Aorta (tissue), 5 donors: ENCODE measurements at places on chromosomes 2 and 18. TPM values are rescaled to one million over a fixed set of nuclear protein-coding genes. Genes with fewer than 3 reads are reported as not detected.

Gene TTC27
- 22.4 TPM for total RNA-seq

- no peak overlapping the region for H3K27ac ChIP-seq
- H3K27me3 ChIP-seq, result no peaks in the 10 kb centered on the region
- peak; percentile 36 for DNase-seq
- no peaks in the 10 kb centered on the region for H3K36me3 ChIP-seq
- H3K4me1 ChIP-seq, result no peaks in the 10 kb centered on the region
These were observed 18.9 kb downstream of the SNORC start for GRCh38 chr2:232888839-232889529.

- peak; percentile 82 for DNase-seq
- no peak overlapping the region for H3K27ac ChIP-seq
- H3K4me1 ChIP-seq, result no peaks in the 10 kb centered on the region
- H3K36me3 ChIP-seq, result no peaks in the 10 kb centered on the region
- H3K4me3 ChIP-seq, result no peak overlapping the region
These were observed 59.8 kb downstream of the BMP10 start for GRCh38 chr2:68811364-68811763.

GRCh38 chr2:227401550-227401949 is 13.8 kb upstream of the SCYGR1 start:
- no peak overlapping the region for H3K27ac ChIP-seq
- no peak for DNase-seq
- no peaks in the 10 kb centered on the region for H3K36me3 ChIP-seq
- H3K4me1 ChIP-seq, result no peaks in the 10 kb centered on the region
- no peak overlapping the region for H3K4me3 ChIP-seq
- H3K27me3 ChIP-seq, result no peaks in the 10 kb centered on the region

Gene IL36A
- total RNA-seq, result not detected

DNA sequence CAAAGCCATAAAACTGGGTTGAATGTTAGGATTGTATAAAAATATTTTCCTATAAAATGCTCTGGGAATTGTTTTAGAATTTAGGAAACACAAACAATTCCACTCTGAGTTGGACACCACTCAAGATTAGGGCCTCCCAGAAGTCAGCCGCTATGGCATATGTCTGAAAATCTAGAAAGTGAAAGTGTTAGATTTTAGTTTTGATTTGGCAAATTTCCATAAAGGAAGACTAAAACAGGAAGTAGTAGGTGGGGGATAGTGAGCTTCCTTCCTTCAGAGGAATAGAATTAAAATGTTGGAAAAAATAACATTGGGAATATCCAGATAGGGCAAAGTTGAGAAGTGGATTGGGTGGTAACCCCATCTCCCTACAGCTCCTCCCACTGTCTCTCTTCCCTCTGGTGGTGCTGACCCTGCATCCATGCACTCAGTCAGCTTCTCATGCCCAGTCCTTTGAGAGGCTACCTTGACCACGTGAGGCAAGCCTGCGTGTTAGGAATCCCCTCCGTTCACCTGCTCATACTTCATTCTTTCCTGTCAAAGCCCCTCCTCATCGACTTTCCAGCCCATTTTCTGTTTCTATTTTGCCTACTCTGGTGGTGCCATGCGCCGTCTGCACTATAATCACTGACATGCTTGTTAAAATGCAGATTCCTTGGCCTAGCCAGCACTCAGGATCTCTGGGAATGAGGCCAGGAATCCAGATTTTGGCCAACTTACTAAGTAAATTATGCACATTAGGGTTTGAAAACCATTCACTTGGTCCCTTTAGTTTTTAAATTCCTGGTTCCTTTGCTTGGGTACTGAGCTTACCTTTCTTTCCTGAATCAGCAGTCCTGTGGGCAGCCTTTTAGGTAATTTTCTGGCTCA is 83.5 kb downstream of the POLE4 start:
- no peaks in the 10 kb centered on the region for H3K27me3 ChIP-seq
- no peaks in the 10 kb centered on the region for H3K36me3 ChIP-seq
- H3K4me1 ChIP-seq, result no peaks in the 10 kb centered on the region
- no peak overlapping the region for H3K4me3 ChIP-seq
- no peak overlapping the region for H3K27ac ChIP-seq

DNA sequence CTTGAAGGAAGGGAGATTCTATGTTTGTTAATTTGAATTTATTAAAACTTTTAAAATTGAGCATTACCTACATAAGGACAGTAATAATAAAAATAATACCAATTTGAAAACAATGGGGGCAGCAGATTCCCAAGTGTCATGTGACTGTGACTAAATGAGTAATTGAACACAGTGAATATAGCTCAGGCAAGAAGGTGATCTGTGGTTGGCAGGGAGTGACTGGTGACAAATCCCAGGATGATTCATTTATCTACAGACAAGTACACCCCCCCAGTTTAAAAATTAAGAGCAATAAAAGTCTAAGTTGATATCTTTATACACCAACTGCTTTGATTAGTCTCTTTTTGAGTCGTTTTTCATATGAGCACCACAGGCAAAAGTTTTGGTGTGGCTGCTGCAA is 299.5 kb downstream of the ARHGAP15 start:
- H3K4me1 ChIP-seq, result no peaks in the 10 kb centered on the region
- H3K27me3 ChIP-seq, result no peaks in the 10 kb centered on the region
- H3K4me3 ChIP-seq, result no peak overlapping the region
- DNase-seq, result no peak

GRCh38 chr2:164145093-164145987 is 409.5 kb upstream of the FIGN start:
- H3K27me3 ChIP-seq, result no peaks in the 10 kb centered on the region
- H3K4me3 ChIP-seq, result no peak overlapping the region
- H3K27ac ChIP-seq, result no peak overlapping the region
- no peaks in the 10 kb centered on the region for H3K4me1 ChIP-seq
- DNase-seq, result no peak
- H3K36me3 ChIP-seq, result no peaks in the 10 kb centered on the region

- no peaks in the 10 kb centered on the region for H3K27me3 ChIP-seq
- H3K36me3 ChIP-seq, result no peaks in the 10 kb centered on the region
- no peak overlapping the region for H3K4me3 ChIP-seq
- H3K4me1 ChIP-seq, result no peaks in the 10 kb centered on the region
These were observed 28.6 kb upstream of the ATIC start for GRCh38 chr2:215283221-215283620.

- H3K27me3 ChIP-seq, result no peaks in the 10 kb centered on the region
- H3K4me1 ChIP-seq, result no peaks in the 10 kb centered on the region
- H3K27ac ChIP-seq, result no peak overlapping the region
These were observed 1239.5 kb upstream of the ZEB2 start for GRCh38 chr2:145759228-145759915.

DNA sequence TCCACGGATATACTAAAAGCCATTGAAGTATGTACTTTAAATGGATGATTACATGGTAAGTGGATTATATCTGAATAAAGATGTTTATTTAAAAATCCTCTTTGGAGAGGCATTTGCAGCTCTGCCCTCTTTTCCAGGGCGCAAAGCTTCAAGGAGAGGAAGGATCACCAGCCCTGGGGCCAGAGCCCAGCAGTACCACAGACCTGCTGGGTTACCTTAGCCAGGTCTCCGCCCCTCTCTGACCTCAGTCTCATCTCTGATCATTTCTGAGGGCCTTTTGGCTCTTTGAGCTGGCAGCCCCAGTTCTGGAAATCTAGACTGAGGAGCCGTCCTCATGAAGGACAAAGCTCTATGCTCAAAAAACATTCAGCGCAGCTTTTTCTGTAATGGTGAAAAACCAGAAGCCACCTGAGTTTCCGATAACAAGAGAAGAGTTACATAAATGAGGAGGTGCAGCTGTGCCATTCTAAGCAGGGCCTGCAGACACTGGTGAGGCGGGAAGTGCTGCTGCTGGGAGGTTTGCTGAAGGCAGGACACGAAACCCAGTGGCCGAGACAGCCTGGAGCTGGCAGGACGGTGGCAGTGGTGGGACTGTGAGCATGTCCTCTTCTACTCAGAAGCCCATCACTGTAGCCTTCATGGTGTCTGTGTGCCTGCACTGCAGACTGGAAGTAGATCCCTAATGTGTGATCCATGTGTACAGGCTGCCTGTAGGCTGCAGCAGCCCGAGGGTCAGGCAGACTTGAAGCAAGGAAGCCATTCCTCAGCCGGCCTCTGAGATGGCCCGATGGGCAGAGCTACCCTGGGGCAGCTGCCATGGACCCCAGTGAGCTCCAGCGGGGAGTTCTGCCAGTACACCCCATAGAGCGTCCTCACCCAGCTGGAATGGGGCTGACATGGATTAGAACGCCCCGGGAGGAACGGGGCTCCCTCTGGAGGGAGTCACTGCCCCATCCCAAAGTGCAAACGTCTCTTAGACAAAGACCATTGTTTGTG is 27.7 kb downstream of the ADRA2B start:
- H3K36me3 ChIP-seq, result no peaks in the 10 kb centered on the region
- no peak overlapping the region for H3K27ac ChIP-seq
- no peaks in the 10 kb centered on the region for H3K4me1 ChIP-seq
- H3K4me3 ChIP-seq, result no peak overlapping the region
- peak; percentile 65 for DNase-seq

GRCh38 chr2:60554074-60554645 is 706 bp upstream of the BCL11A start:
- H3K27ac ChIP-seq, result no peak overlapping the region
- no peaks in the 10 kb centered on the region for H3K36me3 ChIP-seq
- no peaks in the 10 kb centered on the region for H3K4me1 ChIP-seq

DNA sequence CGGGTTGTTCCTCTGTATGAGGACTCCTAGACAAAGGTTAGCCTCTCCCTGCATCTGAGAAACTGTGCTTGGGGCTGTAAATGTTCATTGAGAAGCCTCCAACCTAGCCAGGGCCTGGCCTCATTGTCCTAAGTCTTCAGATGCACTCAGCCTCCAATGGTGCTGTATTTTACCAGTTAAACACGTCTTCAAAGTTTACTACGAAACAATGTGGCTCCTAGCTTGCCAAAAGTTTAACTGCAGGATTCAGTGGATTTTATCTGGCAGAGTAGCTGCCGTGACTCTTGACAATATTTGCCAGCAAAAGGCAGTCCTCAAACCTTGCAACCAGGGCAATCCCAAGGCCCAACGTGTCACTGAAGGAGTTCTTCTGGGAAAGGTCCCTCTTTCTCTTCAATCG is 1.1 kb downstream of the PID1 start:
- H3K36me3 ChIP-seq, result no peaks in the 10 kb centered on the region
- H3K4me3 ChIP-seq, result peak overlapping the region; percentile 36
- DNase-seq, result no peak
- H3K4me1 ChIP-seq, result no peaks in the 10 kb centered on the region
- H3K27me3 ChIP-seq, result no peaks in the 10 kb centered on the region

- H3K4me3 ChIP-seq, result no peak overlapping the region
- no peaks in the 10 kb centered on the region for H3K36me3 ChIP-seq
- DNase-seq, result no peak
- H3K27me3 ChIP-seq, result no peaks in the 10 kb centered on the region
- no peaks in the 10 kb centered on the region for H3K4me1 ChIP-seq
- no peak overlapping the region for H3K27ac ChIP-seq
These were observed 225.0 kb downstream of the SUCLG1 start for GRCh38 chr2:84234103-84234502.

DNA sequence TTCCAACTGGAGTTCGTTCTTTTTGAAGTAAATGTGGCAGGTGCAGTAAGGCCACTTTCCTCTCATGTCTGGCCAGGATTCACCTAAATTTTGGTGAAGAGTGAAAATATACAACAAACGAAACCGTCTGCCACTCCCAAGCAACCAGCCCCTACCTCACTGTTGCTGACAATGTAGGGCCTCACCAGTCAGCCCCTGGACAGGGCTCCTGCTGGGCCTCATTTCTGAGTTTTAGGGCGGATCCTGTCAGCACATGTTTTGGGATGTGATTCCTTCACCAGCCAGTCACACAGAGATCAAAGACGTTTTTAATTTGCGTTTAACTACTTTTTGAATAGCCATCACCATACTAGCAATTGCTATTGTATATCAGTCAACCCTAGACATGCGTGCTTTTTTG is 185.0 kb downstream of the WDR7 start:
- H3K27ac ChIP-seq, result no peak overlapping the region
- no peak for DNase-seq
- H3K4me3 ChIP-seq, result no peak overlapping the region
- no peaks in the 10 kb centered on the region for H3K36me3 ChIP-seq

Gene IL36G
- total RNA-seq, result not detected

DNA sequence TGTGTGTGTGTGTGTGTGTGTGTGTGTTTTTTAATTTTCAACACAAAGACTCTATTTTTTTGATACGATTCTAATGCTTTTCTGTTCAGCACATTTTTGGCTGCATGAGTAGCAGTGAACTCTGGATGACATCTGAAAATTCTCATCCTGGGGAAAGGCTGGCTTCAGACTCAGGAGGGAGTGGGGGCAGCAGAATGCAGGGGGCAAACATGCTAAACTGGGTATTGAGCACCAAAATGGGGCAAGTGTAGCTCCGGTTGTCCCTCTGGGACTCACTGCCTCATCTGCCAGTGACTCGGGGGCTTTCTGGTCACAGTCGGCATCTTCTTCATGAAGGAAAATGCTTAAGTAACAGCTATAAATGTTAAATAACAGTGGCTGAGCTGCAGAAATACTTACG is 116.8 kb upstream of the PID1 start:
- no peak for DNase-seq
- H3K4me1 ChIP-seq, result peaks cover 4% of the 10 kb centered on the region
- no peaks in the 10 kb centered on the region for H3K27me3 ChIP-seq
- H3K27ac ChIP-seq, result peak overlapping the region; percentile 29
- no peaks in the 10 kb centered on the region for H3K36me3 ChIP-seq
- no peak overlapping the region for H3K4me3 ChIP-seq

DNA sequence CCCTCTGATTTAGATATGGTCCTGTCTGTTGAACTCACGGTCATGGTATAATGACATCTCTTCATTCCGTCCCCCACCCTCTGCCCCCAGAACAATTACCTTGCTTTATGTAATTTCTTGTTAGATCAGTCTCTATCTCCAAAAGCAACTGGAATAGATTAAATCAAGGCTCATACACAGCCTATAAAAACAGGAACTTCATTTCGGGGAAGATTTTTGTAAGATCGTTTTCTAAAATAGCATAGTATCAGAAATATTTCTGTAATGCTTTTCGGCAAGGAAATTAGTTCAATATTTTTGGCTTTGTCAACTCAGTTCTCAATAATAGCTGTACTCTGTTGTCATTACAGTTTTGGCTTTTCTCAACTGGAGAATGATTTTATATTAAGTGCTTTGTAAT is 157.2 kb downstream of the FMNL2 start:
- no peaks in the 10 kb centered on the region for H3K27me3 ChIP-seq
- DNase-seq, result no peak
- peaks cover 8% of the 10 kb centered on the region for H3K4me1 ChIP-seq
- no peaks in the 10 kb centered on the region for H3K36me3 ChIP-seq
- H3K27ac ChIP-seq, result no peak overlapping the region

Gene EGR4
- total RNA-seq, result not detected

Gene DAPL1
- total RNA-seq, result not detected

- H3K4me3 ChIP-seq, result no peak overlapping the region
- DNase-seq, result no peak
- no peak overlapping the region for H3K27ac ChIP-seq
- H3K27me3 ChIP-seq, result no peaks in the 10 kb centered on the region
- H3K4me1 ChIP-seq, result no peaks in the 10 kb centered on the region
These were observed 30.9 kb downstream of the USP14 start for GRCh38 chr18:189254-189653.
